ENCODE measurements at places on chromosomes 11 and 22. TPM values are rescaled to one million over a fixed set of nuclear protein-coding genes. Genes with fewer than 3 reads are reported as not detected.

DNA sequence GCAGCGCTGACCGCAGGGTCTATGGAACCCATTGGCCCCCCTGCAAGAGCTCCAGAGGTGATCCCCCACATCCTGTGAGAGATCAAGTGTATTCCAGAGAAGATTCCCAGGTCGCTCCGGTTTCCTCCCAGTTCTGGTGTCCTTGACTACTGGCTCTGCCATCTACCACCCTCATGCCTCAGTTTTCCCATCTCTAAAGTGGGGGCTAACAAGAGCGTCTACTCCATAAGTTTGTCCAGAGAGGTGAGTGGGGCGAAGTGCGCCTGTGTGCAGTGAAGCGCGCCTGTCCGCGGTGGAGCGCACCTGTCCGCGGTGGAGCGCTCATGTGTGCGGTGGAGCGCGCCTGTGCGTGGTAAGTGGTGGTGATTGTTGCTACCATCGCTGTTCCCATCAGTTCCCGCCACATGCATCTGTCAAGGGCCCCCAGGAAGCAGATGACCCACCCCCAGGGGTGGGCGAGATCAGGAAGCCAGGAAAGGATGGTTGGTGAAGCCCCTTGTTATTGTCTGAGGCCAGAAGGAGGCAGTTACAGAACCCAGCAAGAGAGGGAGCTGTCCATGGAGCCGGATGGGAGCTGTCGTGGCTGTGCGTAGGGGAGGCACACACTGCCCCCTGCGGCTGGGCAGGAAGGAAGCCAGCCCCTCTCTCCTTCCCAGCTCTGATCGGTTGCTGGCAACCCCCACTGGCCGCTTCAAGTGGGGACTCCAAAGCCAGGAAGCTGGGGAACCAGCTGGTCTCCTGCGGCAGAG is 73.2 kb upstream of the FGF3 start:
- DNase-seq, result no peak

DNA sequence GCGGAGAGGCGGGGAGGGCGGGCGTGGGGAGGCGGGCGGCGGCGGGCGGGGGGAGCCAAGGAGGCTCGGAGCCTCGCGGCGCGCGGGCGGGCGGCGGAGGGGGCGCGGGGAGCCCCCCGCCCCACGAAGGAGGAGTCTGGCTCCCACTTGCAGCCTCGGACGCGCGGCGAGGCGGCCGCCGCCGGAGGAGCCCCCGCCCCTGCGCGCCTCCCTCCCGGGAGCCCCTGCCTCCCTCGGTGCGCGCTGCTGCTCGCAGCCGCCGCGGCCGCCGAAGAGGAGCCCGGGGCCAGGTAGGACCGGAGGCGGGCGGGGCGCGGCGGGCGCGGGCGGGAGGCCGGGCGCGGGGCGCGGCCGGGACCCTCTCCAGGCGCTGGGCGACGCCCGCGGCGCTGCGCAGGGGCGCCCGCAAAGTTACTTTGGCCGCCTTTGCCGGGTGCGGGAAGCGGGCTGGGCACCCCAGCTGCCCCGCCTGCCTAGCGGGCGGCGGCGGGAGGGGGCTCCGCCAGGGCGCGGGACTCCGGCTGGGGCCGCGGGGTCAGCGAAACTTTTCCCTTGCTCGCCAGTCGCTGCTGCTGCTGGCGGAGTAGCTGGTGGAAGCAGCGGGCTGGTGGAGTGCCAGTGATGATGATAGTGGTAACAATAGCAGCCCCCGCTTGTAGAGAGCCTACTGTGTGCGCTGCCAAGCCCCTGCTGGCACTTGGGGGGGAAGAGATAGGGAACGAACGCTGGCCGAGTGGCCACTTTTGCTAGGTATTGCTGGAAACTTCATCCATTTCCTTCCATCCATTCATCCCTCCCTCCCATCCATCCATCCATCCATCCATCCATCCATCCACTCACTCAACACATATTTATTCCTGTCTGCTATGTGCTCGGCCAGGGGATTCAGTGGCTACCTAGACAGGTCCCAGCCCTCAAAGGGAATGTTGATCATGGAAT is at the start of gene MPPED1:
TSS of gene MPPED1 (plus strand) at position 146 of the 939 bp plus-strand sequence. CDS start 12,972 bp downstream, outside the sequence.
- no peak for DNase-seq

DNA sequence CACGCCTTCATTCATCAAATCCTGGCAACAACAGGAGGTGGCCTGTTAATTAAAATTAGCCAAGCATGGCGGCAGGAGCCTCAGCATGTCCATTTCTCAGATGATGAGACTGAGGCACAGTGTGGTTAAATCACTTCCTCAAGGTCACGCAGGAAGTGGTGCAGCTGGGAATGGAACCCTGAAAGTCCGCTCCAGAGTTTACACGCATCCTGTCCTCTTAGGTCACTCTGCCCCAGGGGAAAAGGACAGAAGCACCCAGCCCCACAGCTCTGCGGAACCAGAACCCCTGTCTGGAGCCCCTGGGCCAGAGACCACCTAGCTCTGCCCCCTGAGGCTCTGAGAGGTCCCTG is 19.6 kb downstream of the RPL3 start:
- DNase-seq, result no peak

Gene DDT
- total RNA-seq, result 116 TPM

Gene GAL
- 1.4 TPM for total RNA-seq

Gene OPCML
- 0.39 TPM for total RNA-seq

Gene CSRP3
- total RNA-seq, result not detected
